ENCODE measurements at places on chromosomes 7 and 10.

DNA sequence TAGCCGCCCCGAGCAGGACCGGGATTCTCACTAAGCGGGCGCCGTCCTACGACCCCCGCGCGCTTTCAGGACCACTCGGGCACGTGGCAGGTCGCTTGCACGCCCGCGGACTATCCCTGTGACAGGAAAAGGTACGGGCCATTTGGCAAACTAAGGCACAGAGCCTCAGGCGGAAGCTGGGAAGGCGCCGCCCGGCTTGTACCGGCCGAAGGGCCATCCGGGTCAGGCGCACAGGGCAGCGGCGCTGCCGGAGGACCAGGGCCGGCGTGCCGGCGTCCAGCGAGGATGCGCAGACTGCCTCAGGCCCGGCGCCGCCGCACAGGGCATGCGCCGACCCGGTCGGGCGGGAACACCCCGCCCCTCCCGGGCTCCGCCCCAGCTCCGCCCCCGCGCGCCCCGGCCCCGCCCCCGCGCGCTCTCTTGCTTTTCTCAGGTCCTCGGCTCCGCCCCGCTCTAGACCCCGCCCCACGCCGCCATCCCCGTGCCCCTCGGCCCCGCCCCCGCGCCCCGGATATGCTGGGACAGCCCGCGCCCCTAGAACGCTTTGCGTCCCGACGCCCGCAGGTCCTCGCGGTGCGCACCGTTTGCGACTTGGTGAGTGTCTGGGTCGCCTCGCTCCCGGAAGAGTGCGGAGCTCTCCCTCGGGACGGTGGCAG lies at the start of gene MGMT:
Gene MGMT, plus strand, starts transcription at position 539 of the 656 bp plus-strand sequence.
- DNase-seq: peak; percentile 99

- DNase-seq: no peak
These were observed 84.9 kb upstream of the AGK start for GRCh38 chr7:141466151-141466904.

- DNase-seq: no peak
These were observed 61.6 kb upstream of the BTRC start for GRCh38 chr10:101292194-101293006.

- no peak for DNase-seq
These were observed 352.4 kb downstream of the GALNT17 start for GRCh38 chr7:71484380-71484779.

GRCh38 chr10:131485732-131486131 lies 174.2 kb upstream of the TCERG1L start:
- no peak for DNase-seq

Measured in stimulated activated CD4-positive, alpha-beta T cell treated with anti-CD3 and anti-CD28 coated beads, Interleukin-1b, Interleukin-23, amount 100 ng/mL, for 1 hour (primary cell).